ENCODE measurements at places on chromosomes 1 and 21.

GRCh38 chr1:198830412-198830811, 191.6 kb downstream of the PTPRC start:
- DNase-seq = no peak

- DNase-seq = no peak
These were observed 116.4 kb downstream of the CRB1 start for GRCh38 chr1:197384471-197384870.

DNA sequence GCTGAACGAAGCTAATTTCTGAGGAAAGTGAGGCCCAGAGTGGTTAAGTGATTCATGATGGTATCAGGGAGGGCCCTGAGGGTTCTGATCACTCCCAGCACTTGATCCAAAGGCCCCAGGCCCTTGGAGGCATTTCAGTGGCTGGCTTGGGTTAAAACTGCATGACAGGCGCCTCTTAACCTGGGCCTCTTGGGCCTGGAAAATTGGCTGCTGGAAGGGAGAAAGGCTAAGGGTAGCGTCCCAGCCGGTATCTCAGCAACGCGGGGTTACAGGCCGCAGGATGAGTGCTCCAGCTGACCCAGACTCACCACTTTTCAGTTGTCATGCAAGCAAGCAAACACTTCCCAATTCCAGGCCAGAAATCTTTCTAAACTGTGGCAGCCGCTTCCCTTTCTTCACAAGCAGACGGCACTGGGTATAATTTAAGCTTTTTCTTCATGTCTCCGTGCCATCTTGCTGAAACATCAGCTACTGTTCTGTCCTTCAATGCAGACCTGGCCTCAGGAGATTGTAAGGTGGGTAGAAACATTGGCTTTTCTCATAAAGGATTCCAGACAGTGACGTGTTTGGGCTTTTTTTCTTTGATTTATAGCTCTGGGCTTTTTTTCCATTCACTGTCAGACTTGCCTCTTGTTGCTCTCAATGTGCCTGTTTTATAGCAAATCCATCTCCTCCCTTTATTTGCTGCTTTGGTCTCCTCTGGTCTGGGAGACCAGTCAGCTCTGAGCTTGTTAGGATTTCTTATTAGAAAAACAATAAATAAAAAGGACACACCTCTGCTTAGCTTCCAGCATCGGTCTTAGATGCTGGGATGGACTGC, 229.1 kb downstream of the KCNJ6 start:
- DNase-seq = no peak

GRCh38 chr1:22319608-22320007, 132.0 kb upstream of the ZBTB40 start:
- no peak for DNase-seq

DNA sequence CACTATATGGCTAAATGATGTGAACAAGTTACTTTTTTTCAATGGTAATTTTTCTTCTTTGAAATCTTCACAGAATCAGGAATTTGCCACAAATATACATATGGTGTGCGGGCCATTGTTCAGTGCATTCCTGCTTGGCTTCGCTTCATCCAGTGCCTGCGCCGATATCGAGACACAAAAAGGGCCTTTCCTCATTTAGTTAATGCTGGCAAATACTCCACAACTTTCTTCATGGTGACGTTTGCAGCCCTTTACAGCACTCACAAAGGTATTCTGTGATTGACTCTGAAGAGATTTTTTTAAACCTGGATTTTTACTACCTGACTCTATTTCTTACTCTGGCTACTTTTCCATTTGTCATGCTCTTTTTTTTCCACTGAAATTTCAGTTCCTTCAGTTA, 76.2 kb upstream of the KIAA1614 start:
- no peak for DNase-seq

DNA sequence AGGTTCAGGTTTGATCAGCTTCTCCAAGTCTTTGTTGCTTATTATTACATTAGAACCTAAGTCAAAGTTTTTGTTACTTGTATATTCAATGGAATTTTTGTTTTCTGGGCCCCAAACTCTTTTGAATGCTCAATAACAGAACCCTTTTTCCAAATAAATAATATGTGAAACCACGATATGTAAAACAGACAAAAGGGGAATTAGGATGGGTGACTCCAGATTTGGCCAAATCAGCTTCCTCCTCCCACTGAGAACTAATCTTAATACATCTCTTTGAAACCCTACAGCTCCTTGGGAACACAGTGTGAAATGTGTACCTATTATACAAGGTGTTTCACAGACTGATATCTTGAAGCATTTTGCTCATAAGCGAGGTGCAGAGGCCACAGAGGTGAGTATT, 67.0 kb upstream of the TNFSF18 start:
- DNase-seq = no peak

- DNase-seq = no peak
These were observed 251.4 kb downstream of the FAM72C start for GRCh38 chr1:143720087-143721023.

GRCh38 chr1:81505831-81506230, 294.9 kb upstream of the ADGRL2 start:
- DNase-seq = no peak

DNA sequence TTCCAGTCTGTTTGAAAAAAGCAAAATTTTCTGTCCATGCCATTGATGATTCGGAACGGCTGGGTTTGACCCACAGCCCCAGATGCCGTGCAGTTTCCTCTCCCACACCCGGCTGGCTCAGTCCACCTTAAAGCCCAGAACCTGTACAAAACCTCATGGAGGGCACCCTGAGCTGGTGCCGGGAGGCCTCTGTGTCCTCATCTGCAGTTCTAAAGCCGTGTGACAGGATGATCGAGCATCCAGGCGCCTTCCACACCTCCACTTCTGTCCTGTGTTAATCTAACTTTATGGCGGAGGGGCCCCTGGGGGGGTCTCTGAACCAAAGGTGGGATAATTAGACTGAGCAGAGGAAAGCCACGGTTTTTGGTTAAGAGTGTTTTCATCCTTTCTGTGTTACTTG, 49.6 kb downstream of the SLC37A1 start:
- DNase-seq = no peak

DNA sequence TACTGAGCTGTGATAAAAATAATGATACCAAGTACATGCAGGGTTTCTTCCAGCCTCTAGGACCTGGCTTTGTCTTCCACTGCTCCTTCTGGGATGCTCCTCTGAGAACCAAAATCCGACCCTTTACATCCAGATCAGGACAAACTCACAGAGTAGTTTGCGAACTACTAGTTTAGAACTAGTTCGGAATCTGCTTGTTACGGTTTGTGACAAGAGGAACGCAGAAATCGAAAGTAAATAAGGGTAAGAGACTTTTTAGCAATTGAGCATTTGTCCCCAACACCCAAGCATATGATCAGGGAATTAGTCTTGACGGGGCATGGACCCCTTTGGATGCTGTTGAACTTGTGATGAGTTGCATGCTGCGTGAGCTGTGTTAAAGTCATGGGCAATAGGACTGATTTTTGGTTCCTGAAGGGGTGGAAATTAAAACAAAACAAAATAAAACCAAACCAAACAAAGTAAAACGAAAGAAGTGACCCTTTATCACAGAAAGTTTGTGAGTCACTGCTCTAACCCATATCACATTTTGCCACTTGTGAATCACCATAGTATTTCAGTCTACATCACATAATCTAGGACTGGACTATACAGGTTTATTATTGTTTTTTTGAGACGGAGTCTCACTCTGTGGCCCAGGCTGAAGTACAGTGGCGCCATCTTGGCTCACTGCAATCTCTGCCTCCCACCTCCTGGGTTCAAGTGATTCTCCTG, 35.7 kb upstream of the ERRFI1 start:
- DNase-seq = no peak

GRCh38 chr1:232130815-232131480, 499.0 kb downstream of the SIPA1L2 start:
- no peak for DNase-seq

DNA sequence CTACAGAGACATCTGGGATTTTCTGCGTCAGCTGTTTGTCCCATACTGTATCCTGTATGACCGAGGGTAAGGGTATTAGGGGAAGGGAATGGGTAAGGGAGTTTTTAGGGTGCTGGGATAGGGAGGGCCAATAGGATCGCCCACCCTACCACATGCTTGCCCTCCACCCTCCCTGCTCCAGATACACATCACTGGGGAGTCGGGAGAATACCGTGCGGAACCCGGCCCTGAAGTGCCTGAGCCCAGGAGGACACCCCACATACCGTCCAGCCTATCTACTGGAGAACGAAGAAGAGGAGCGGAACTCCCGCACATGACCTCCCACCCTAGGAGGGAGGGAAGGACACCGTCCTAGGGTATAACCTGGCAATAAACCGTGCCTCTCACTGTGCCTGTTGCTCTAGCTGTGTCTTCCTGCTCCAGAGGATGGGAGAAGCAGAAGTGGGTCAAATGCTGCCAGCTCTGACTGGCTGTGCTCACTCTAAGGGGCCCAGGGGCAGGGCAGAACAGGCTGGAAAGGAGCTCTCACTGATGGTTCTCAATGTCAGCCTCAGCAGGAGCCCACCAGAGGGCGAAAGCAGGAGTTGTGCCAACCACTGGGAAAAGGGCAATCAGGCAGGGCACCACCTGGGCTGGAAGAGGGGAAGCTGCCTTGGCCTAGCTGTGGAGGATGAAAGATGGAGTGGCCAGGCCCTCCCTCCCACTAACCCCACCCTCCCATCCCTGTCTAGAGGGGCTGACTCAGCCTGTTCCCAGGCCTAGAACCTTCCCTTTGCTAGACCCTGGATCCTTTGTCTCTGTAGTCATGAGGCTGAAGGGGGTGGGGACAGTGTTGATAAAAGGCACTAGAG, 440 bp upstream of the LENEP start:
- DNase-seq = no peak

DNA sequence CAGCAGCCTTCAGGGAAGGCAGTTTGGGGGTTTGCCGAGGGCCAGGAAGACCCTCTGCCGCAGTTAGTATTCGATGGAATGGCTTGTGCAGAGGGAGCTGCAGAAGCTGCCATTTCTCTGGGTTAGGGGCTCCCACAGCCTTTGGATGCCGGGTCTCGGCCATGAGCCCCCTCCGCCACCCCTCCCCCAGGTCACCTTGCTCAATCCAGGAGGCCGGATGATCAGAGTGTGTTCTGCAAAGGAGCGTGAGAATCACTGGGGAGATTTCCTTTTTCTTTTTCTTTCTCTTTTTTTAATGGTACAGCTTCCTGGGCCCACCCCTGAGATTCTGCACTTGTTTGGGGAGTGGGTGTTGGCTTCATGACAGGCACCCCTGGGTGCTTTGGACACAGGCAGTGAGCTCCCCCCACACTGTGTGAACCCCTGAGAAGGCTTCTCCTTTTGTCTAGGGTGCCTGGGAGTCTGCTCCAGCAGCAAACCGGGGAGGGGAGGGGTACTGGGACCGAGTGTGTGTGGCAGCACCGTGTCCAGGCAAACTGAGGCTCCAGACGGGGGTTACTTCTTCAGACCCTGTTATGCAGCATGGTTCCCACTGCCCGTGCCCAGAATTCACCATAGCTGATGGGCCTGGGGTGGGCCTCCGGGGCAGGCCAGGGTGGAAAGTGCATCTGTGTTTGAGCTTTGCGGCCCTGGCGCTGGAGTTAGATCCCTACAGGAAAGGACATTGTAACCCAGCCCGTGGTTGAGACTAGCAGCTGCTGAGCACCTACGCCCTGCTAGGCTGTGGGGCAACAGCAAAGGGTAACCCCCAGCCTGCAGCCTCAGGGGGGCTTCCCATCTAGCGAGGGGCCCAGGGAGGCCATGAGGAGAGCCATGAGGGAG, 18.5 kb downstream of the TNFRSF1B start:
- DNase-seq = no peak

DNA sequence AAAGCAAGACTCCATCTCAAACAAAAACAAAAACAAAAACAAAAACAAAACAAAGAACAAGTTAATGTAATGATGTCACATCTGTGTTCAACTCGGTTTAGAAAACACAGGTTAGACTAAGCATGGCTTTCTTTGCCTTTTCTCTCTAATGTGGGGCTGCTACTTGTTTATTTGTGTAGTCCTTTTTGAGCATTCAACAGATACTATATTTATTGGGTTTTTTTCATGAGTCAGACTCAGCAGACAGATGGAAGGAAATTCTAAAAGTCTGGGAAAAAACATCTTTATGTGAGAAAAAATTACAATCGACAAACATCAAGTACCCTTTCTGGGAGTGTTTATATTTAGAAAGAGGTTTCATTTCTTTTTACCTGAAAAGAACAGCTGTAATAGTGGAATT, 22.3 kb upstream of the OTUD3 start:
- DNase-seq = no peak

DNA sequence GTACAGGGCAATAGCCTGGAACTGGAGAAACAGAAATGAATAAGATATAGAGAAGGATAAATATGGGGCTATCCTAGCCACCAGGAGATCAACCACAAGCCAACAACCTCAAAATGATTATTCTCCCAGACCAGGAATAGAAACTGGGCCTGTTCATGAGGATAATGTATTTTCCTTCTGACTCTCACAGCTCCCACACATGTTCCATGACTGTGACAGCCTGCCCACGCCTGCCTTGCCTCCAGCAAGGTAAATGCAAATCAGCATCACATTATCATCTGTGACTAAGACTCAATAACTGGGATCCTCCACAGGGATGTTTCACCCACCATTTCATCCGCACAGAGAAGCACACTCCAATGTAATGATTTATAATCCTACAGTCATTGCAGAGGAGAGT, 3.3 kb downstream of the ENSA start:
- DNase-seq = no peak

DNA sequence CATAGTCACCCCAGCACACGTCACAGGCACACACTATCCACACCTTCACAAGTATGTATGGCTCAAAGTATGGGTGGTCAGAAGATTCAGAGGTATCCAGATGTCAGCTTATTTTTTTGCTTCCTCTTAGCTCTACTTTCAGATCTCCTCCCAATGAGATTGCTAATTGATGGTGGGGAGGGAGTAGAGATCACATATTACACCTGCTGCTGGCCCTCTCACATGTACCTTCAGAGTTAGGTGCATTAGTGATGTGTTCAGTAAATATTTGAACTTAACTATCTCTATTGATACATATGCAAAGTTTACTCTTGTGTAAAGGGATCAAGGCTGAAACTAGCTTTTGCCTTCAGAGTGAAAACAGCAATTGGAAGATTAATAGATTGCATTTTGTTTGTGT, 262.6 kb downstream of the PCP4 start:
- DNase-seq = no peak

DNA sequence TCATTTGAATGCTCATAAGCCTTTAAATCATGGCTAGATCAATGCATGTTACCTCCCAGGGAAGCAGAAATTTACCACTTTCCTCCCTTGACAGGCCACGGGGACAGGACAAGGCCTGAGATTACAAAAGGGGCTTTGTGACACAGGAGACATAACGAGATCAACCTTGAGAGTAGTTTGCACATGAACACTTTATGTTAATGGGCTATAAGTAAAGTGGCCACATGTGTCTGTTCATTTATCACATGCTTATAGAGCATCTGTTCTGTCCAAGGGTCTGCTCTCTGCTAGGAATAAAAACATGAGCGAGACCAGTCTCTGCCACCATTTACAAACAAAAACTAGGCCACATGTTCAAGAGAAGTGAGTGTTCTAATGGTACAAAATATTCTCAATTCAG, 144.1 kb upstream of the C8B start:
- no peak for DNase-seq

- DNase-seq = no peak
These were observed 5.2 kb upstream of the OXCT2 start for GRCh38 chr1:39776400-39776713.

- no peak for DNase-seq
These were observed 143.0 kb downstream of the ELAVL4 start for GRCh38 chr1:50251702-50252101.

GRCh38 chr21:45207839-45208626, 79.7 kb downstream of the POFUT2 start:
- no peak for DNase-seq

GRCh38 chr1:234435620-234436019, 43.4 kb downstream of the TARBP1 start:
- no peak for DNase-seq

GRCh38 chr1:29650476-29650875, 414.2 kb downstream of the PTPRU start:
- DNase-seq = no peak
